NCI-H524 (cell line): ENCODE measurements at places on chromosomes 12 and 14.

DNA sequence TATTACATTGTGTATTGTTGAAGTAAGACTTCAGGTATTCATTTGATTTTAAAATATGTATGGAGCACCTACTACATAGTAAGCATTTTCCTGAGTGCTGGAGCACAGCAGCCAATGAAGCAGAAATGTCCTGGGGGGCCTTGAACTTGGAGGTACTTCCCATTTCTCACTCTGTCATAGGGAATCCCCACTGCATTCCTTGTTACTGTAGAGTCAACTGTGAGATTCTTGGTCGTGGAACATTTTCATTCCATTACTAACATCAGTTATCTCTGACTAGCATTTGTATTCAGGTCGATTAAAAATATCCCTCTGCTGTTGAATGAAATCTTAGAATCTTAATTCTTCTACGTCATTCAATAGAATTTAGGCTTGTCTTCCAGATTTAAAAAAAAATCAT is 66.7 kb downstream of the PDE3A start:
- DNase-seq, result no peak

DNA sequence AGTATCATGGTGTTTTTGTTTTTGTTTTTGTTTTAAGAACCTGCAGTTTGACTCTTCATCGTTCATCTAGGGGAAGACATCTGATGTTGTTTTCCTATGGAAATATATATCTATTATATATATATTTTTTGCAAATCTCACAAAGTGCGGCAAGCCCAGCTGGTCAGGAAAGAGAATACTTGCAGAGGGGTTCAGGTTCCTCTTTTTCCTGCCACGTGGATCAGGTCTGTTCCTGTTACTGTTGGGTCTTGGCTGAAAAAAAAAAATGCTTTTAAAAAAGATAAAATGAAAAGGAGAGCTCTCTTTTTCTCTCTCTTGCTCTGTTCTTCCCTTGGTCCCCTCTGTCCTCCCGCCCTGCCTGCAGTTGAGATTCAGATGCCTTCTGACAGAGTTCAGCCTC is 179.4 kb upstream of the BCL2L14 start:
- no peak for DNase-seq

DNA sequence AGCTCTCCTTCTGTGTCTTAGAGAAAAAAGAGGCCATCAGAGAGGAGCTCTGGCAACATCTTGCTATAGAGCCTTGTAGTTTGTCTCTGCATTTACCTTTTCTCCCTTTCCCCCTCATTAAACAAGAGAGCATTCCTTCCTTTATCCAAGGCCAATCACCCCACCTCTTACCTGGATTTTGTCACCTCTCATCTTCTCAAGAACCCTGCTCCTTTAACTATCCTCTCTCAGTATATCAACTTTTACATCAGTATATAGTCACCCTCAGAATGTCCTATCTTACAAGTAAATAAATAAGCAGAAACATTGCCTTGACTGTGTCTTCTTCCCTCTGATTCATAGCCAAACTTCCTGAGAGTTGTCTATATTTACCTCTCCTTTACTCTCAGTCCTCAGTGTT is 105.0 kb upstream of the SLC38A2 start:
- no peak for DNase-seq

- peak; percentile 8 for DNase-seq
Observed at GRCh38 chr12:98439471-98439951, 75.9 kb upstream of the TMPO start.

- DNase-seq, result no peak
Observed at GRCh38 chr12:59500915-59501314, 94.9 kb upstream of the SLC16A7 start.

DNA sequence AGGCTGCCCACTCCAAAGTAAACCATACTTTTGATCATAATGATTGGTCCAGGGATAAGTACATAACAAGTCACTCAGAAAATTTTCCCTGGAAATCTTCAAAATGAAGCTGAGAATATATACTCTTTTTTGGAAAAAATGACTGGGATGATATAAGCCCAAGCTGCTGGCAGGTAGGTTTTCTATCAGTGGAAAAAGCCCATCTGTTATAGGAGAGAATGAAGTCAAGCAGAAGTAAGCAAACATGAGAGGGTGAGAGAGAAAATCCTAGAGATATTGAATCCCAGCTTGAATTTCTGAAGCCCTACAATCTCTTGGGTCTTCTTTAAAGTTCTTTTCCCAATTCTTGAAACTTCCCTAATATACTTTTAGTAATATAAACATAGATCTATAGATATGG is 37.3 kb upstream of the ZDHHC17 start:
- DNase-seq, result no peak

- no peak for DNase-seq
Observed at GRCh38 chr14:78403278-78403815, 233.2 kb downstream of the NRXN3 start.

DNA sequence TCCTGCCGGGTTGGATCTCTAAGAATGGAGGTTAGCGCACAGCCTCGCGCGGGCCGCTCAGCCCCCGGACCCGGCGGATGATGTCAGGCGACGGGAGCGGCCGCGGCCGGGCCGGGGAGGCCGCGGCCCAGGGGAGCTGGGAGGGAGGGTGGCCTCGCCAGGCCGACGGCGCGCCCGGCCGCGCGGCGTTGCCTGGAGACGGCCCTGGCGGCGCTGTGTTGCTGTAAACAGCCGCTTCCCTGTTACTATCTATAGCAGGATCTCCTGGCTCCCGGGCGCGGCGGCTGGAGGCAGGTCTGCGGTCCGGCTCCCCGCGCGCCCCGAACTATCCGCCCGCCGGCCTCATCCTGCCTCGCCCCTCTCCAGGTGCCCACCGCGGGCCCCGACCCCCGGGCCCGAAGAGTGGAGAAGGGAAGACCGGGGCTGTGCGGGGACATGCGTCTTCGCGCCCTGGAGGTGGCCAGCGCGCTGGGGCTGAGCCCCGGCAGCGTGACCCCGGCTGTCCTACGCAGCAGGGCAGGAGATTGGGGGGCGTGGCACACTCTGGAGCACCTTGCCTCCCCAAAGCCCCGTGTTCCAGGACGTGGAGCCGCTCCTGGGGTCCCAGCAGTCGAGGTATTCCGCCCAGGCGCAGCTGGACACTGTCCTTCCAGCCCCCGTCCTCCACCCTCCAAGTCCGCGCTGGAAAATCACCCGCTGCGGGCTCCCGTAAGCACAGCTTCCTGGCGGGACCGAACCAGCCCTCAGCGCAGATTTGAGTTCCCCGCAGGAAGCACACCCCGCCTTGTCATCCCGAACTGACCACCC is 1.4 kb upstream of the FOS start:
- DNase-seq, result peak; percentile 46

- no peak for DNase-seq
Observed at GRCh38 chr14:35401422-35402265, 2.9 kb downstream of the NFKBIA start.

DNA sequence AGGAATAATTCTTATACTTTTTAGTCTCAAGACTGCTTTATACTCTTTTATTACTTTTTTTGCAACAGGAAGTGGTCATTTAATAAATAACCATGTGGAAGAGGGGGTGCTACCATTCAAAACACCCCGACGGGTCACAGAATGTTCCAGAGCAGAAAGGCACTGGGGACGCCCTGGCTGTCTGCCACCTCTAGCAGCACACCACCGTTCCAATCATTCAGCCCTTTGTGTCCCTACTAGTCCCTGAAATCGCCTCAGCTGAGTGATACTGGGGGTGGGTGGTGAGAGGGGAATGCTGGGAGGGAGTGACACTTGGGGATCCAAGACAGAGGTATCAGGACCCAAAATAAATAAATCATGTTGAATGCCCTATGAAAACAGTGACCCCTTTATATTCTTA is 52.4 kb downstream of the MON2 start:
- DNase-seq, result no peak

DNA sequence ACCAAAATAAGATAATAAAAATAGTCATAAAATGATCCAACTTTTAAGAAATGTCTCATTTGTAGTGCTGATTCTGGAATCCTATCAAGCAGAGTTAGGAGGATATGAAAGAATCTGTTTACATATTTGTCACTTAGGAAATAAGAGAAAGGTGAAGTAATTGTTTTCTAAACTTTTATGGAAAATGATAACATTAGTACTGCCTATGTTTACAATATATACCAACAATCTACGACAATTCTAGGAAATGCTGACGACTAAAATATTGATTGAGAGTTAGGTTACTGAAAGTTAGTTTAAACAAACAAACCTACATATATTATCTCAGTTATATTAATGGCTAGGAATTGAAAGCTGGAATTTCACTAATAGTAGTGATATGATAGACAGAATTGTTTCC is 18.0 kb downstream of the TSPAN19 start:
- DNase-seq, result no peak

DNA sequence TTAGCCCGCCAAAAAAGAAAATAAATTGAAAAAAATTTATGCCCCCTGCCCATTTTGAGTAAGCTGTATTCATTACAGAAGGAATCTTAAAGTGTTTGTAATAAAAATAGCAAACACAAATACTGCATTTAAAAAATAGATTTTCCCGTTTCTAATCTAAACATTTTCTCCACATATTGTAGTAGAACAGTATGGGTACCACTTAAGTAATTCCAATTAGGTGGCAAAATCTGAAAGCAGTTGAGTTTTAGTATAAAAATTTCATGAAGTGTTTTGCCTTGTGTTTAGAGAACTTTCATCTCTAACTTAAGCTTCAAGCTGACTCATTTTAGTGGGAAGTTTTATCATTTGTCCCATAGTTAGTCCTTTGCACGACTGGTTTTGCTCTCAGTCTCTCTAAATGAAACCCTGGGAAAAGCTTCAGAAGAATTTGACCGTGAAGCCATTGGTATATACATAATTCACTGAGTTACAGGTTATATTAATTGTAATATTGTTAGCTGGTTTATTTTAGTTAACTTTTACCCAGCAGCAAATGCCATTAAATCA is 214.6 kb downstream of the ERC1 start:
- DNase-seq, result no peak

GRCh38 chr14:69252851-69253250 is 7.1 kb upstream of the GALNT16 start:
- no peak for DNase-seq

DNA sequence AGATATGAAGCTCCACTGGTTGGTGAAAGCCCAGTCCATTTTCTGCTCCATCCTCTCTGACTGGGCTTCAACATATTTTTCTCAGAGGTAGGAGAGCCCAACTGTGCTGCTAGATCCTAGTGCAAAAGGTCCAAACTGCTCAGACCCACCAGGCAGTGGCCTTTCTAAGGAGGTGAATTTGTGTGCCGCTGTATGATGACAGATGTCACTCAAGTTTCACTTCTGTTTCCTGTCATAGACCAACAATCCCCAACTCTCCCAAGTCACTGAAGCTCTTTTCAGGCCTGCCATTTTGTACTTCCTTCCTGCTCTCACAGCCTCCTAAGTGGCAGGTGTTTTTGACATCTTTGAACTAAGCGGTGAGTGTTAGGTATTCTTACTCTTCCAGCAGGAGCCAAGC is 16.4 kb upstream of the RNASE4 start:
- DNase-seq, result no peak

DNA sequence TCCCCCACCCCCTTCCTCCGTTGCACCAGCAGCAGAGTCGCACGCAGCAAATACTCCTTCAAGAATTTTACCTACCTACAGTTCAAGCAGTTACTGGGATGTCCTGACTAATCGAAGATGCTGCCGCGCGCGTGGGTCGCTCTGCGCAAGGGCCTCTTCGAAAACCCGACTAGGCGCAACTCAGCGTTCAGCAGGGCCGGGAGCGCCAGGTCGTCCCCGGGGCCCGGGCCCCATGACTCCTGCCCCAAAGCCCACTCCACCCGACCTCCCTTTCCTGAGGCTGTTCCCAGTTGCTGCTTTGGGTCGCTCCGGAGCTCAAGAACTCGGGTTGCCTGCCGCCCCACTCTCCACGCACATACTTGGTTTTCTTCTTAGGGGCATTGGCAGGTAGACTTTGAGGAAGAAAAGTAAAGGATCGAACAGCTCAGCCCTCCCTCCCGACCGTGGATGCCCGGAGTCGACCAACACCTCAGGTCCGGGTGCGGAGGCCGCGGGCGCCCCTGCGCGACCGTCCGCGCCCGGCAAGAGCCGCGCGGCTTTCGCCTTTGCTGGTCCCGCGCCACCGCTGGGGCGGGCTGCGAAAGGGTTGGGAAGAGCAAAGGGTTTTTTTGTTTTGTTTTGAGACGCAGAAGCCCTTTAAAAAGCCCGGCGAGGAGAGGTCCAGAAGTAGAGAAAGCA is 1.9 kb downstream of the BMP4 start:
- peak; percentile 26 for DNase-seq

GRCh38 chr12:124452576-124453331 is 114.7 kb downstream of the NCOR2 start:
- no peak for DNase-seq

GRCh38 chr12:57751788-57752667 is at the start of gene CDK4:
Gene CDK4, minus strand, starts transcription at chr12:57752310. Its CDS starts 593 bp downstream, at chr12:57751717.
- peak; percentile 98 for DNase-seq
